H9 (cell line): ENCODE measurements at places on chromosomes 6 and 20. TPM values are rescaled to one million over a fixed set of nuclear protein-coding genes. Genes with fewer than 3 reads are reported as not detected.

GRCh38 chr6:89050155-89050554 is 30.4 kb upstream of the PNRC1 start:
- H3K4me3 ChIP-seq, result no peak overlapping the region
- no peak overlapping the region for H3K27ac ChIP-seq
- DNase-seq, result no peak
- H3K36me3 ChIP-seq, result no peaks in the 10 kb centered on the region

DNA sequence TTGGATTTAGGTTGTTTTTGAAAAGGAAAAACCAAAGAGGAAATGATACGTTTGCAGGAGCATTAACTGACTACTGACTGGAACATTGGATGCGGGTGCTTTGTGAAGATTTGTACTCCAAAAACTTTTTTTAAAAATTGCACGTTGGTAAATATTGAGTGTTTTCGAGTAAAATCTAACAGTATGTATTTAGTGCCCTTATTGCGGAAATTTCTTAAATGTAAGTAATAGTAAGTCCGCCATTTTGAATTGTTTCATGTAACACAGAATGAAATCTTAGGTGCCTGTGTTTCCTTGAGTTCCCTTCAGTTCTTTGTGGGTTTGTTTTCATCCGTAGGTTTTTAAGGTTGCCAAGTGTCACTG is 15.2 kb upstream of the LIN28B start:
- H3K4me1 ChIP-seq, result no peaks in the 10 kb centered on the region
- DNase-seq, result no peak
- peak overlapping the region; percentile 94 for H3K4me3 ChIP-seq
- no peaks in the 10 kb centered on the region for H3K27me3 ChIP-seq
- peaks cover 8% of the 10 kb centered on the region for H3K36me3 ChIP-seq

GRCh38 chr6:39361657-39362486 is 39.4 kb upstream of the KCNK16 start:
- peak; percentile 93 for DNase-seq
- H3K36me3 ChIP-seq, result no peaks in the 10 kb centered on the region
- H3K27me3 ChIP-seq, result no peaks in the 10 kb centered on the region
- no peak overlapping the region for H3K4me3 ChIP-seq
- H3K4me1 ChIP-seq, result no peaks in the 10 kb centered on the region

GRCh38 chr20:57417051-57417689 is 26.0 kb downstream of the RBM38 start:
- no peak overlapping the region for H3K4me3 ChIP-seq
- no peaks in the 10 kb centered on the region for H3K27me3 ChIP-seq
- H3K4me1 ChIP-seq, result no peaks in the 10 kb centered on the region
- no peak for DNase-seq
- no peaks in the 10 kb centered on the region for H3K36me3 ChIP-seq

GRCh38 chr20:19867074-19867473 is 109.0 kb downstream of the RIN2 start:
- H3K27ac ChIP-seq, result no peak overlapping the region
- H3K4me1 ChIP-seq, result no peaks in the 10 kb centered on the region
- peaks cover 5% of the 10 kb centered on the region; the same call in 2 of the 3 replicates for H3K36me3 ChIP-seq
- DNase-seq, result no peak
- H3K27me3 ChIP-seq, result no peaks in the 10 kb centered on the region

GRCh38 chr6:75850026-75850833 is 101.2 kb downstream of the MYO6 start:
- H3K4me3 ChIP-seq, result no peak overlapping the region
- H3K36me3 ChIP-seq, result no peaks in the 10 kb centered on the region; the same call in 1 of the 2 replicates
- H3K27me3 ChIP-seq, result no peaks in the 10 kb centered on the region
- no peak for DNase-seq
- no peaks in the 10 kb centered on the region for H3K4me1 ChIP-seq

- no peaks in the 10 kb centered on the region for H3K36me3 ChIP-seq
- no peak for DNase-seq
- no peak overlapping the region for H3K27ac ChIP-seq
- no peak overlapping the region for H3K4me3 ChIP-seq
Observed at GRCh38 chr20:4070323-4071177, 55.2 kb upstream of the RNF24 start.

- H3K4me1 ChIP-seq, result no peaks in the 10 kb centered on the region
- H3K4me3 ChIP-seq, result no peak overlapping the region
- H3K27me3 ChIP-seq, result no peaks in the 10 kb centered on the region
Observed at GRCh38 chr20:59363101-59363500, 62.7 kb downstream of the EDN3 start.

DNA sequence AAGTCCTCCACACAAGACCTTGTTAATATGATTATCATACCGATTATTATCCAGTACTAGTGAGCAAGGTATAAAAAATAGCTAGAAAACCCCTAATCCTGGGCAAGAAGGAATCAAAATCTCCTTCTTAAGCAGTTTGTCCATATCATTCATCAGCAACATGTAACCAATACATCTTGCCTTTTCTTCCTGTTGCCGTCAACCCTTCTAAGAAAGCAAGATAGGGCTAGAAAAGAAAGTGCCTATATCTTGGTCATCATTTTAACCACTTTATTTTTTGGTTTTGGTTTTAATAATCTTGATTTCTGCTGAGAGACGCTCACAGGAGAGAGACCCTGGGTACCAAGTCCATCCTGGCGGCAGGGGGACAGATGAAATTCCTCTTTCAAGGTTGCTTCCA is 27.2 kb upstream of the PREX1 start:
- peaks cover 3% of the 10 kb centered on the region; the same call in 1 of the 2 replicates for H3K4me1 ChIP-seq
- H3K4me3 ChIP-seq, result no peak overlapping the region
- no peaks in the 10 kb centered on the region; the same call in 2 of the 3 replicates for H3K36me3 ChIP-seq
- no peak overlapping the region for H3K27ac ChIP-seq
- DNase-seq, result no peak

GRCh38 chr6:109867009-109867969 is 110.8 kb upstream of the GPR6 start:
- no peak overlapping the region for H3K4me3 ChIP-seq
- peaks cover 11% of the 10 kb centered on the region for H3K36me3 ChIP-seq
- H3K27me3 ChIP-seq, result no peaks in the 10 kb centered on the region
- H3K27ac ChIP-seq, result no peak overlapping the region

The SLC22A2 gene
- total RNA-seq, result 0.86 and 1.0 TPM in 2 replicates

The SMLR1 gene
- total RNA-seq, result not detected in 2 replicates

The SPINT4 gene
- total RNA-seq, result not detected in 2 replicates

The RXRB gene
- total RNA-seq, result 14.8 and 16.8 TPM in 2 replicates

The HLA-DRB5 gene
- total RNA-seq, result 3.3 and 4.2 TPM in 2 replicates

The MC3R gene
- not detected in 2 replicates for total RNA-seq
